ENCODE measurements at places on chromosomes 1 and 21.
A peak's percentile ranks its signal among the peaks of the same experiment; 100 is the strongest.

DNA sequence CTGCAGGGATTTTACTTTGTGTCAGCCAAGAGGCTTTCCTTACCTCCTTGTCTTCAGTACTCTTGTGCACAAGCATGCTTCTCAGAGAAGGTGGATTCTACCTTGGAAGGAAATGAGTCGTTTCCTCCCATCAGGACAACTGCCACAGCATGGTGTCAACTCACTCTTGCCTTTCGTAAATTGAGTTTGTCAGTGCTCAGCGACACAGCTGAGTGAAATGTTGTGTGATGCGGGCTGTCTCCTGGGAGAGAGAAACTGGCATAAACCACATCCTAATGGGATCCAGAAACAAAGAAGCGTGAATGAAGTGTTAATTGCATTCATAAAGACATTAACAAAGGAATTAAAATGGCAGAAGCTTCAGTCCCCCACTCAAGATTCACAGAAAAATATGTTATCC lies 51.5 kb upstream of the SLC22A15 start:
- DNase-seq = peak; percentile 73

GRCh38 chr1:167486090-167486824 lies 32.1 kb downstream of the CD247 start:
- DNase-seq = no peak

DNA sequence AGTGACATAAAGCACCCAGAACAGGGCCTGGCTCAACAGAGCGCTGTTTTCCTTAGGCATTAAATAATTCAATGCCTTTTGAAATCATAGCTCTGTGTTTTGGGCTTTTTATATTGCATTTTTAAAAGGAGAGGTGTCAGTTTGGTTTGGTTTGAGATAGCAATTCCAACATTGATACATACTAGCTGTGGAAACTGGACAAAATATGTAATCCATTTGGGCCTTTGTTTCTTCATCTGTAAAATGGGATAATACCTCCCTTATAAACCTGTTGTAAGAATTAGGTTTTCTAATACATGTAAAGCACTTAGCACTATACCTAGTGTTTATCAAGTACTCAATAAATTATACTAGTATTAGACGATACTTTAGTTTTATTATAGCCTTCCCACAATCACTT lies 8.7 kb upstream of the RAB4A start:
- no peak for DNase-seq

DNA sequence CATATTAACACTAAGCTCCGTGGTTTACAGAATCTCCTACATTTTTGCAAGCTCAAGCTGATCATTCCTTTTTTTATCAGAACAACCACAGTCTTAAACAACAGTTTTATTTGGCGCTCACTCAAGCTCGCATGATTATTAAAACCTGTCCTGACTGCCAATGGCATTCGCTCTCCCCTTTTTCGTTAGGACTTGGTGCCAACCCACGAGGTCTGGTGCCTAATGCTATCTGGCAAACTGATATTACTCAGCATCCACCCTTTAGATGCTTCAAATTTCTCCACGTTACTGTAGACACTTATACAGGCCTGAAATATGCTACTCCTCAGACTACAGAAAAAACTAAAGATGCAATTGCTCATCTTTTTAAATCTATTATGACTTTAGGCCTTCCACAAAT lies 23.0 kb upstream of the ITLN1 start:
- no peak for DNase-seq

DNA sequence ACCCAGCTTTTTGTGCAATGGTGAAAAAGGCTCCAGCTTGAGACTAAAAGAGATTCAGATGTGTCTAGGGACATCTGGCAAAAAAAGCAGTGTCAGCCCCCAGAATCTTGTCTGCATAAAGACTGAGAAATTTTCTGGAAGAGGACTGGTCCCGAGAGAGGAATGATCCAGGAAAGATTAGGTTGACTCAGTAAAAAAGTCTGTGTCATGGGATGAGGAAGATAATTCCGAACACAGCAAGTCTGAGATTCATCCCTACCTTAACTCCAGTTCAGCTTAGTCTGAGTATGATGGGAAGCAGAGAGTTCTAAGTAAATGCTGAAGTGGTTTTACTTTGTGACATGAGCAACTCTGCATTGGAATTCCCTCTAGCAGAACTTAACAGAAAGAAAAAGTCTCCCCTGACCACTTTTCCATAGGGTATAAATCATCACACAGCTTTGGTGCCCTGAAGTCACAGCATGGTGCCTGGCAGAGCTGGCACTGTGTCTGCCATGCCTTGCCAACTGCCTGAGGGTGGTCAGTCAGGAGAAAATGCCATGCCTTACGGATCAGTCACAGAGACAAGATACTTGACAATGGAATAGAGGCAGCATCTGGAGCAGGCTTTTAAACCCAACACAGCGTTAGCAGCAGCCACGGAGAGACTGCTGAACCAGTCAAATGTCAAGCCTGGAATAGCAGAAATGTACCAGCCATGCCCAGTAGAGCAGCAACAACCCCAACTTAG lies 153.4 kb downstream of the ZC3H11B start:
- no peak for DNase-seq
